ENCODE measurements at places on chromosomes 12 and 14.

DNA sequence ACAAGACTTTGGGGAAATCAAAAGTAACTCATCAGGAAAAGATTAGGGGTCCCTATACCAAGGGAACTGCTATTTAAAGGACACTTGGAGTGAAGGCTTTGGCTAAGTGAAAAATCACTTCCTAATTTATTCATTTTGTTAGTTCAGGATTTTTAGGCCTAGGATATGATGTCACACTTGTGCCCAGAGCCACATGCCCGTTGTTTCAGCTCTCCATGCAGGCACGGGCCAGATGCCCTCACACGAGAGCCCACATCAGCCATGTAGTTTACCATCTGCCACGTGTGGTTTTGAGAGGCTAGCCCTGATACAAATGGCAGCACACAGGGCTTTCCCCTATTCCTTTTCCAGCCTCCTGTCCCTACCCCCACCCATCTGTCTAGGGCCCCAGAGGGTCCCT lies 11.9 kb upstream of the LRP1-AS start:
- no peak for DNase-seq

DNA sequence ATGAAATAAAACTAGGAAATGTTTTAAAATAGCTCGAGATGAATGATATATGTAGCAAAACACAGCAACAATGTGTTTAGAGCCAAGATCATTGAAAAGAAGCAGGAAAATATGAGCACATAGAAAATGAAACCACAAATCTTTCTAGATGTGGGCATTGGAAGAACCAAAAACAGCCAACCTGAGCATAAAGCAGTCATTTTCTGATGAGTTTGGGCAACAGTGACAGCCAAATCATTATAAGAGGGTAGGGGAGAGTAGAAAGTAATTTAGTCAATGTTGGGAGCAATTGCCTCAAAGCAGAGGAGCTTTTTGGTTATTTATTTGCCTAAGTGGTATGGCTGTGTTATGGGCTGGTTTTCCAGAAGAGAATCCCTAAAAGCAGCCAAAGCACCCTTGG lies 8.8 kb upstream of the BICDL1 start:
- DNase-seq, result no peak

DNA sequence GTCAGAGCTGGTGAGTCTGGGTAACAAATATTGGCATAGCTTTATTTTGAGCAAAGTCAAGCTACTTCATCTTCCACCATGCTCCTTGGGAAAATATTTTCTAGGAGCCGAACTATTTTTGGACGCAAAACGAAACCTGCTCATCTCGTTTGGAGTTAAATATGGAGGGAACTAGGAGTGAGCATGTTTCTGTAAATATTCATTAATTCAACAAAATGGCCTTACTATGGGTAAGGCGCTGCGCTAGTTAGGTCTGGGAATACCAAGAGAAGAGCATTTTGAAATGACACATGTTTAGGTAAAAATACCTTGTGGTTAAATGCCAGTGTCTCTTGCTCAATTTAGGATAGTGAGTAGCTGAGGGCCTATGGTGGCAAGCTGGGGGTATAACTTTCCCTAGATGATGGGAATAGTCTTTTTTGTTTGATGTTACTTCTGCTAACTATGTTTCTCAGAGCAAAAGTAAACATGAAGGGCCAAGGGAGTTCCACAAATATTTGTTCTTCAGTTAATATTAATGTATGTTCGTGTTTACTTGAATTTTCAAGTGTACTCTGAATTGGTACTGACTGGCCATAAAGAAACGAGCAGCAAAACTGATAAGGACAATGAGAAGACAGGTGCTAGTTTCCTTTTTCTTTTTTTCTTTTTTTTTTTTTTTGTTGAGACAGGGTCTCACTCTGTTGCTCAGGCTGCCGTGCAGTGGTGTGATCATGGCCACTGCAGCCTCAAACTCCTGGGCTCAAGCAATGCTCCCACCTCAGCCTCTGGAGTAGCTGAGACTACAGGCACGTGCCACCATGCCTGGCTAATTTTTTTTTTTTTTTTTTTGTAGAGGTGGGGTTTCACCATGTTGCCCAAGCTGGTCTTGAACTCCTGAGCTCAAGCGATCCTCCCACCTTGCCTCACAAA lies 77.7 kb downstream of the MAP1LC3B2 start:
- DNase-seq, result no peak

DNA sequence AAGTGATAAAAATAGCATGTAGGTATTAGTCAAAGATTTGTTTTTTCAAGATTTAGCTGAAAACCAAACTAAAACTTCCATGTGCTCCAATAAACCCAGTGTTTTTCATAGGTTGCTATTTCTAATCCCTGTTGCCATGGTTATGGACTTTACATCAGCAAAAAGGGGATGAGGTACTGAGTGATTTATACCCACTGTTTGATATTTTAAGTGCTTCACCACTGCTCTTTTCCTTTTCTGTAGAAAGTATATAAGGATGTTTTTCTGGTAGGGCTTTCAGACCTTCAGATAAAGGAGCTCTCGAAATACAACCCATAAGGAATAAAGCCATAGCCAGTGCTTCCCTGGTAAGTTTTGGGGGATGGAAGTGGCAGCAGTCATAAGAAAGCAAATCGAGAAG lies at the start of gene OTOGL:
TSS of gene OTOGL (plus strand) at position 279 of the 400 bp plus-strand sequence. CDS start 109,895 bp downstream, outside the sequence.
- DNase-seq, result no peak

DNA sequence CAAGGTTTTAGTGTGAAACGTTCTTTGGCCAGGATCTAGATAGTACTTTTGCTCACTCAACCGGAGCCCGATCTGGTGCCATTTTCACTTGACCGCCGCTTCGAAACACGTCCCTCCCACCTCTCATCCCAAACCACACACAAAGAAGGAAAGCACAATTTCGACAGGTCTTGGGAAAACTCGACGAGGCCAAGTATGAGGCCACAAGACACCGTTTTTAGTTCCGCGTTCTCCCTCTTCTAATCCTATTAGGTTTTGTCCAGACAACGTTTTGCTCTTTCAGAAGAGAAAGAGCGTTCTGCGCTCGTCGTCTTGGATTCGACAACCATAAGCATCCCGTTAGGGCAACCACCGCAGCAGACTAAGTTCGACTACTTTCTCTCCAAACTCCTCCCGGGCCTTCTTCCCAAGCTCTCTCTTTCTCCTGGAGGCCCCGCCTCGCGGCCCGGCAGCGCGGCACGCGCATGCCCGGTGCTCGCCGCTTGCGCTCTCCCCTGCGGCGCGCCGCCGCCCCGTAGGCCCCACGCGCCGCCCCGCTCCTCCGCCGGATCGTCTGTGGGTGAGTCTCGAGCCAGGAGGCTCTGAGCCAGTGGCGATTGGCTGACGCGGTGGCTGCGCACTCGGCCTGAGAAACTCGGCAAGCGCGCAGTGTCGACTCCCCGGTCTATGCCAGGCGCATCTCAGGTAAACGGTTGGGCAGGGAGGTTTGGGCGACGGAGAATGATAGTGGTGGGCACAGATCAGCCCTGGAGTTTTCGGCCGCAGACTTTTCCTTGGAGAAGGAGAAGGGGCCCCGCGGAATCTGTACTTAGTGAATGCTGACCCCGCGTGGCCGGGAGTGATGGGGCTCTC lies at the start of gene MIPOL1:
TSS of gene MIPOL1 (plus strand) at position 517 of the 852 bp plus-strand sequence. CDS start 49,952 bp downstream, outside the sequence.
- peak; percentile 11 for DNase-seq

- DNase-seq, result no peak
Measured at GRCh38 chr12:27906127-27906500, 66.4 kb downstream of the PTHLH start.

- DNase-seq, result no peak
Measured at GRCh38 chr14:74611650-74612349, at the start of gene LTBP2. TSS of gene LTBP2 (minus strand) at chr14:74612237. CDS start at chr14:74611944, 293 bp downstream.

- no peak for DNase-seq
Measured at GRCh38 chr12:124548854-124549378, 18.5 kb downstream of the NCOR2 start.

GRCh38 chr14:94767321-94767878 lies 2.5 kb downstream of the GSC start:
- DNase-seq, result no peak

- no peak for DNase-seq
Measured at GRCh38 chr12:127191129-127191528, 1075.8 kb upstream of the TMEM132C start.

- no peak for DNase-seq
Measured at GRCh38 chr12:93336291-93336741, 41.4 kb upstream of the NUDT4 start.

- DNase-seq, result no peak
Measured at GRCh38 chr12:19437996-19438395, 1.3 kb upstream of the AEBP2 start.

GRCh38 chr12:109999649-109999971 lies 380 bp downstream of the ANKRD13A start:
- no peak for DNase-seq

DNA sequence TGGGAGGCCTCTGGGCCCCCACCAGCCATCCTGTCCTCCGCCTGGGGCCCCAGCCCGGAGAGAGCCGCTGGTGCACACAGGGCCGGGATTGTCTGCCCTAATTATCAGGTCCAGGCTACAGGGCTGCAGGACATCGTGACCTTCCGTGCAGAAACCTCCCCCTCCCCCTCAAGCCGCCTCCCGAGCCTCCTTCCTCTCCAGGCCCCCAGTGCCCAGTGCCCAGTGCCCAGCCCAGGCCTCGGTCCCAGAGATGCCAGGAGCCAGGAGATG lies 729 bp upstream of the GAPDH start:
- DNase-seq, result no peak

GRCh38 chr12:51926064-51926632 lies 18.8 kb downstream of the ACVRL1 start:
- DNase-seq, result no peak

- no peak for DNase-seq
Measured at GRCh38 chr14:79089576-79089975, 919.4 kb downstream of the NRXN3 start.

GRCh38 chr12:31645924-31646323 lies 13.6 kb upstream of the ETFBKMT start:
- DNase-seq, result no peak

GRCh38 chr12:126431767-126432166 lies 1366.5 kb downstream of the AACS start:
- DNase-seq, result no peak

DNA sequence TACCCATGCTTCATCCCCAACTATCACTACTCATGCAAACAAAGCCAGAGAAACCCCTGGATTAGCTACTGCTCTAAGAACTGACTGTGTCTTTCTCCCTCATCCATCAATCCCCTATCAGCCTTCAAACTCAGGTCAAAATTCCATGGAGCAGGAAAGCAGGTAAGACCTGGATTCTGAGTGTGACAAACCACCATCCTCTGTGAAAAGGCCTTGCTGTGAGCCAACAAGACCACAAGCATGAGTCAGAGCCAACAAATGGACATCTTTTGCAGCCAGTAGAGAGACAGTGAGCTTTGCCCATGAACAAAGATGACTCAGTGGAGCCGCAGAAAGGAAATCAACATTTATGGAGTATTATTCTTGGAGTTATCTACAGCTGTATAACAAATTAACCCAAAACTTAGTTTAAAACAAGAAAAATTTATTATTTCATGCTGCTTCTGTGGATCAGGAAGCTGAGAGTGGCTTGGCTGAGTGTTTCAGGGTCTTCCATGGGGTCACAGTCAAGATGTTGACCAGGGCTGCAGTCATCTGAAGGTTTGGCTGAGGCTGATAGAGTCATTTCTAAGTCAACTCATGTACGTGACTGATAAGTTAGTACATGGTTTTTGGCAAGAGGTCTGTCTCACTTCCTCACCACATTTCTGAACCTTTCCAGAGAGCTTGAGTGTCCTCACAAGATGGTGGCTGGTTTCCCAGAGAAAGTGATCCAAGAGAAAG lies 61.1 kb downstream of the PITPNM2 start:
- peak; percentile 25 for DNase-seq

DNA sequence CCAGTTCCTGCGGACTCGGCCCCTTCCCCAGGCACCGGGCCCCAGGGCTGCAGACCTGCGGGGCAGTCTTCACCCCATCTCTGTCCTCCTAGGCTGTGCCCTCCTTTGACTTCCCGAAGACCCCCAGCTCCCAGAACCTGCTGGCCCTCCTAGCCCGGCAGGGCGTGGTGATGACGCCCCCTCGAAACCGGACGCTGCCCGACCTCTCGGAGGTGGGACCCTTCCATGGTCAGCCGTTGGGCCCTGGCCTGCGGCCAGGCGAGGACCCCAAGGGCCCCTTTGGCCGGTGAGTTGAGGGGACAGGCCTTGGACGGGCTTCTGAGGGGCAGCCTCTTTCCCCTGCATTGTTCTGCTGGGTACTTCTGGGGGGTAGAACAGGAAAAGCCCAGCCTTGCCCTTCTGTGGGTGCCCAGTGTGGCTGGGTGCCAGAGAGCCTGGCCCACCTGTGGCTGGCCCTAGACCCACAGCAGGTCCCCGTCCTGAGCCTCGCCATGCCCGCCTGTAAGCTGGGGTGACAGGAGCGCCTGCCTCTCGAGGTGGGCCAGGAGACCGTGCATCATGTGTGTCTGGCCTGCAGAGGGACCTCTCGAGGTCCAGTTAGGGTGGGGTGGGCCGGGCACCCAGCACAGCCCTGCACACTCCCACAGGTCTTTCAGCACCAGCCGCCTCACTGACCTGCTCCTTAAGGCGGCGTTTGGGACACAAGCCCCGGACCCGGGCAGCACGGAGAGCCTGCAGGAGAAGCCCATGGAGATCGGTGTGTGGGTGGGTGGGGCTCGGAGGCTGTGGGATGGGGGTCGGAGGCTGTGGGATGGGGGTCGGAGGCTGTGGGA lies 12.6 kb upstream of the PUS1 start:
- no peak for DNase-seq

GRCh38 chr14:65412856-65413738 lies 567 bp downstream of the FUT8 start:
- DNase-seq, result no peak

- no peak for DNase-seq
Measured at GRCh38 chr12:112333019-112333418, 49.2 kb downstream of the HECTD4 start.

GRCh38 chr12:57743769-57744168 lies 1.1 kb upstream of the TSPAN31 start:
- DNase-seq, result no peak

DNA sequence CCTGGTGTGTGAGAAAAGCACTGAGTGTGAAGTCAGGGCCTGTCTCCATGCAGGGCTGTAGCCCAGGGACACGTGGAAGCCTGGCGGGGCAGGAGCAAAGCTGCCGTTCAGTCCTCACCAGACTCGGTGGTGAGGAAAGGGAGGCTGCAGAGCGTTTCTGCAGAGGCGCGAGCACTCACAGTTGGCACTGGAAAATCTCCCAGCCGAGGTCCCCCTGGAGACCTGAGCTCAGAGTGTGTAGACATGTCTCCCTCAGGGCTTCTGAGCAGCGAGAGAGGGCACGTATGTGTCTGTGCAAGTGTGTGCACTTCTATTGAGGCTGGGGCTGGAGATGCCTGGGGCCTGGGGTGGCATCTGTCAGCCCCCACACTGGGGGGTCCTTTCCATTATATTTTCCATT lies 11.0 kb upstream of the HHIPL1 start:
- no peak for DNase-seq

- no peak for DNase-seq
Measured at GRCh38 chr14:73896521-73896920, 9.9 kb downstream of the ZNF410 start.

Data from GOT3 (cell line).